Suppressor macrophage treated with lipopolysaccharide for 4 hours (primary cell): ENCODE measurements at places on chromosomes 2 and 18.

- DNase-seq: no peak
Observed at GRCh38 chr2:164802095-164802707, 39.4 kb downstream of the COBLL1 start.

- DNase-seq: no peak
Observed at GRCh38 chr2:65579506-65580235, 147.3 kb upstream of the SPRED2 start.

DNA sequence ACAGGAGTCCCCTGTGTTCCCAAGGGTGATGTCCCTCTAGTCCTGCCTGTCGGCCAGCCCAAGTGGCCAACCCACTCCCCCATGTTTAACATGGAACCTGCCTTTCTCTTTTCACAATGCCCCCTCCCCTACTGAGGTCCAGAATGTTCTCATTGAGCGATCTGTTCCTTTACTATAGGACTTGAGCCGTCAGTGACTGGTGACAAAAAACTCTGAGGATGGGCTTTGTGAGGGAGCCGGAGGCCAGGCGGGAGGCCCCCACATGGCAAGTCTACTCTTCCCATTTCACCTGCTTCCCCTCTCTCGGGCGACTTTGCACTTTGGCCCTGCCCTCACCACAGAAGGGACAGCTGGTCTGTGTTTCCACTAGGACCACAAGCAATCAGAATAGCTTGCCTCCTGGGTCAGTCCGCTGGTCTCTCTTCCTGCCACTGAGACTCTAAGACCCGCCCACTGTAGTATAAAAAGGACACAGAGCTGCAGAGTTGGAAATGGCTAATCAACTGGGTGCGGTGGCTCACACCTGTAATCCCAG lies 146.5 kb upstream of the RAB12 start:
- no peak for DNase-seq

- peak; percentile 19 for DNase-seq
Observed at GRCh38 chr18:80022613-80023012, 11.6 kb upstream of the RBFA start.

GRCh38 chr18:74182335-74182734 lies 34.0 kb downstream of the TIMM21 start:
- no peak for DNase-seq

- no peak for DNase-seq
Observed at GRCh38 chr2:144986691-144987090, 466.8 kb upstream of the ZEB2 start.

DNA sequence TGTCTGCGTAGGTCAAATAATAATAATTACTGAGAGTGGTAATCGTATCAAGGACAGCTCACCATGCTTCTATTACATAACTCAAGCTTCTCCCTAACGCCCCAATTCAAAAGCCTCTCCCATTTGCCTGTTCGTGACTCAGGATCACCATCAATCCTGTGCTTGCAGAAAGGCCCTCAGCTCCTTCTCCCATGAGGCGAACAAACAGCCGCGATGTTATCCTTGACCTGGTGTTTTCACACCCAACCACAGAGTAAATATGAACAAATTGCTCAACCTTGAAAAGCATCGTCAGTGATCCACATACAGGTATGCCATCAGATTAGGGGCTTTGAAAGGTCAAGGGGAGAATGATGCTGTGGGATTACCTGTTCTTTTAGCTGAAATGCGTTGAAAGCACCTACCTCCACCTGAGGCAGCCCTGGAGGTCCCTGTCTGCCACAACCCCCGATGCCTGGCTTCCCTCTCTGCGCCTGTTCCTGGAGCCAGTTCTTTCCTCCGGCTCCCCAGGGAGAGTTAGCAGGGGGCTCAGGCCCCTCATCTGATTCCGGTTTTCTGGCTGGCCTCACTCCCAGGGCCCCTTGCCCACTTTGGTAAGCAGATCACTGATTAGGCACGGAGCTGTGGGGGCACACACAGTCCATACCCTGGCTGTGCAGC lies 39.1 kb upstream of the ODC1 start:
- DNase-seq: no peak

- peak; percentile 76 for DNase-seq
Observed at GRCh38 chr18:498931-499775, 1.3 kb downstream of the COLEC12 start.

DNA sequence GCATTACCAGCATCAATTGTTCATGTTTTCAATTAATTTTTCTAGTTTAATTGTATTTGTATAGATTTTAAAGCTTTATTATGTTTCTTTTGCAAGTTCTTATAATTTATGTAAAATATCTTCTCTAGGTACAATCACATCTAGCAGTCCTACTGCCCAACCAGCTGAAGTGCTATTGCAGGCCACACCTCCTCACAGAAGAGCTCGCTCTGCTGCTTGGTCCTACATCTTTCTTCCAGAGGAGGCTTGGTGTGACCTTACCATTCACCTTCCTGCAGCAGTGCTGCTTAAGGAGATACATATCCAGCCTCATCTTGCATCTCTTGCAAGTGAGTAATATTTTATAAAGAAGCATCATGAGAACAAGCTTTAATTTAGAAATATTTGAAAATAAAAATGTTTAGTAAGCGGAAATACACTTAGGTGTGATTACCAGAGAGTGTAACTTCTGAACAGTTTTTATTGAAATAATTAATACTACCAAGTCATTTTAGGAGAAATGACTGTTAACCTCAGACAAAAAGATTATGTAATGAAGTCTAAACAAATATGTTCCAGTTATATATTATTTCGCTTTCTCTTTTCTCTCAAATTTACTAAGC lies 122.9 kb upstream of the TTC27 start:
- DNase-seq: no peak

GRCh38 chr2:197168705-197169104 lies 141.9 kb downstream of the ANKRD44 start:
- peak; percentile 81 for DNase-seq

DNA sequence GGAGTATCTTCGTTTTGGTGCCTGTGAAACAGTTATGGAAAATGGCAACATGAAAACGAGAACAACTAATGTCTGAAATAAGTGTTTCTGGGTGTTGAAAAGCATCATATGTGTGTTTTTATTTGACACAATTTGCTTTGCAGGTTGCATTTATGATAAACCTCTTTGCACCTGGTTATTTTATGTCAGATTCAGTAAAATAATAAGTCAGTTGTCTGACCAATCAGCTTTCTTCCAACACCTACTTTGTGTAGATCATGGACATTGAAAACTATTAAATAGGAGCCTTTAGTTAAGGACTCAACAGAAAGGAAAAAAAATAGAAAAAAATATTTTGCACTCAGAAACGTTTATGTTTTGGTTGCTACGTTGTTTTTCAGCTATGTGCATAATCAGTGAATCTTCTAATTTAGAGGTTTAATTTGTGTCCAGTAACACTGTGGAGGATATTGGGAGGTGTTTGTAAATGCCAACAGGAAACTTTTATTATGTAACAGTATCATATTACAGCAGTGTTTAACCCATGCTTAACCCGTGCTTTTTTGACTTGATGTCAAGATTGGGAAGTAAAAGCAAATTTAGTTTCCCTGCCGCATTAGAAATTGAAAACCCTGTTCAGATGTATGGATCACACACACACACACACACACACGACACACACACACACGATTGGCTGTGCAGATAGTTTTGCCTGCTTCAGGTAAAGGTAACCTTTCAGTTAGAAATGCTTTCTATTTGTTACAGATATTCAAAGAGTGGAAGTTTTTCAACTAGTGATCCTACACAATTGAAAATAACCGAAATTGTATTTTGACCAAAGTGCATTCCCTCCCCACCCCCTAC lies 2.6 kb downstream of the PKP4 start:
- peak; percentile 10 for DNase-seq

DNA sequence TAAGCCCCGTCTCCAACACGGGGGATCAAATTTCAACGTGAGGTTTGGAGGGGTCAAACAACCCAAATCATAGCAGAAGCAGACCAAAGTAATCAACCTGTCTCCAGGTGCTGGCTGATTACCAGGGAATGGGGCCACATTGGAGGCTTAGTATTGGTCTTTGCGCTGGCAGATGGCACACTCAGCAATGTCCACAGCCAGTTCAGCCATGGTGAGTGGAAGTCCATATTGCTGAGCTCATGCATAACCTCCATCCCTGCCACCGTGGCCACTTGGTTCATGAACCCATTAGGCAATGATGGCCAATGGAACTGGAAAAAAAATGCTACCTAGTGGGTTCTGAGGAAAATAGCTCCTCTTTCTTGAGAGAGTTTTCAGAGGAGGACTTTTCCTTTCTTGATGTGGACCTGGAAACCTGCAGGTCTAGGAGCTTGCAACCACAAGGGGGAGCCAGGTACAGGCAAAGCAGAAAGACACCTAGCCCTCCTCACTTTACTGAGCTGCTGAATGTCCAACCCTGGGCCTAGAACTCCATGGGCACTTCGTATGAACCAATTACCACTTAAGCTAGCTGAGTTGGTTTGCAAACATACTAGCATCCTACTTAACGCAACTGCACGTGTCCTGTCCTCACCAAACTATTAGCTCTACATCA lies 128.0 kb upstream of the GYPC start:
- peak; percentile 47 for DNase-seq

DNA sequence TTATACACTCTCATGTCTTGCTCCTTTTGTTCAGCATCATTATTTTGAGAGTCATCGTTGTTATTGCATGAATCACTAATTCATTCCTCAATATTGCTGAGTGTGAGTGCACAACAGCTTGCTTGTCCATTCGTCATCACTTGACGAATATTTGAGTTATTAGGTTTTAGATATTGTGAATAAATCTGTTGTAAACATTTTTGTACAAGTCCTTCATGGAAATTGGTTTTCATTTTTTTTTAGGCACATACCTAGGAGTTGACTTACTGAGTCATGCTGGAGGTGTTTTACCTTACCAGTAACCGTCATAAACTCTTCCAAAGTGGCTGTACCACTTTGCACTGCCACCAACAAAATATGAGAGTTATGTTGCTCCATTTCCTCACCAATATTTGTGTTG lies 84.2 kb upstream of the NCK2 start:
- DNase-seq: no peak

DNA sequence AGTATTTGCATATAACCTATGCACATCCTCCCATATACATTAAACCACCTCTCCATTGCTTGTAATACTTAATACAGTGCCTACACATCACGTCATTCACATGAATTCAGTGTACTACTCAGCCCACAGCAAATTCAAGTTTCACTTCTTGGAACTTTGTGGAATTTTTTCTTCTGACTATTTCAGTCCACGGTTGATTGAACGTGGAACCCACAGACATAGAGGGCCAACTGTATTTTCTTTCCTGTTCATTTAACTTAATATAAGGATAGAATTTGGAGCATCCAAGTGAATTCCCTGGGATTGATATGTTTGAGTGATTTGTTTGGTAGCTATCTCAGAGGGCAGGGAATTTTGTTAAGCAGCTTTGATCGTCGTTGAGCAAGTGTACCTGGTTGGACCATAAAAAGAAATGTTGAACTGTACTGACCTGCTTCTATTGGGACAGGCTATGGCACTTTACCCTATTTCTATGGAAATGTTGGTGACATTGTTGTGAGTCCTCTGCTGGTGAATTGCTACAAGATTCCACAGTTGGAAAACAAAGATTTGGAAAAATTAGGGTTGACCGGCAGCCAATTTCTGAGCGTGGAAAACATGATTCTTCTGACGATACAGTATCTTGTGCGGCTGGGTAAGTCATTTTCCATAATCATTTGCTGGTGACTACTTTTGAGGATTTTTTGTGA lies 156.6 kb downstream of the ESCO1 start:
- DNase-seq: no peak

DNA sequence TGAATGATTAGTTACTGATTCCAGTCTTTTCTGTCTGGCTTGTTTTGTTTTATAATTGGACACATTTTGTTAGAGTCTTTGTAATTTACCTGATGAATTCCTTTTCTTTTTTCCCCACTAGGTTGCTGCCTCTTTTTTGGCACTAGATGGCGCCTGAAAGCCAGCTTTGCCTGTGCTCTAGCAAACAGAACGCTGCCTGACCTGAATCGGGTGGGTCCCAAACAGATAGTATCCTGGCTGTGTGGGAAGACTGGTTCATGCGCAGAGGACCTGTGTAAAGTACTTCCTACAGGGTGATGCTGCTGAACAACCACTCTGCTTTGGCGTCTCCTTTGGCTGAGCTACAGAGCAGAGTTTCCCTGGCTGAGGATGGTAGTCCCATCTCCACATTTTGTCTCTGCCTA lies 288.2 kb downstream of the IKZF2 start:
- DNase-seq: peak; percentile 45

- DNase-seq: no peak
Observed at GRCh38 chr2:71004857-71005256, 10.2 kb upstream of the TEX261 start.

DNA sequence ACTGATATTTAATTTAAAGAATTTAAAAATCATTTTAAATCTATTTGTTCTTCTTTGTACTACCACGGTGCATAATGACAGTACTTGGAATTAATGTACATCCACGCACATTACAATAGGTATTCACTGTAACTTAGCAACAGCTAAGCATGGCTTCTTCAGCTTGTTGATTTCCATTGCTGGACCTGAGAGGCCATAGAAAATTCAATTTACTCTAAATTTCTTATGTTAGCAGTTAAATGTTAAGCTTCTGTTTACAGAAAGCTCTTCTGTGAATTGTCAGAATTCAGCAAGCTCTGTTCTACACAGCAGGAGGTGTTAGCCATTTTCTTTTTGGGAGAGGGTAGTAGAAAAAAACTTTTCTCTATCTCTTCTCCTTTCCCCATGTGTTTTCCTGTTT lies 1149.3 kb upstream of the CDH2 start:
- no peak for DNase-seq

DNA sequence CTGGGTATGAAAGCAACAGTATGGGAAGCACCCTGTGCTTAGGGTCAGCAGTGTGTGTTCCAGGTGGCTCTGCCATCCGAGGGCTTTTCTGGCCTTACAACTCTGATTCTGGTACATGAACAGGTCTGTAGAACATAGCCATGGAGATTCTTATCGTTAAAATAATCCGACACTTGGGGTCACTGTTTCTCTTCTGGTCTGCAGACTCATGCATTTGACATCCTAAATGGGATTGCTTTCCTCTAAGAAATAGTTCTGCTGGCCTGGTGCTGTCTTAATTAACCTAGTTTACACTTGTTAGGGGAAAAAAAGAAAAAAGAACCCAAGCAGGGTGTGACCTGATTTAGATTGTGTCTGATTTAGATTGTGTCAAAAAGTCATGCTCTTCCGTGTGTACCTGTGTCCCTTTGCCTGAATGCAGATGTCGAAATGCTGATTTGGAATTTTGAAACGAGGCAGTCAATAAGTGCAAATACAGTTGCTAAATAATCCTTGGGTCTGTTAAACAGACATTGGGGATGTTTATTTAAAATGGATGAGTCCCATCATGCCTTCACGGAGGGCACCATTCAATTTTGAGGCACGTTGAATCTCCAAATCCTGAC lies 59.6 kb downstream of the TRPM8 start:
- peak; percentile 28 for DNase-seq

GRCh38 chr2:102120701-102121159 lies 21.8 kb upstream of the IL1R1 start:
- DNase-seq: no peak
